ENCODE measurements at places on chromosomes 1 and 21.

- DNase-seq: no peak
Observed at GRCh38 chr1:145892486-145893087, 6.9 kb upstream of the ANKRD35 start.

- DNase-seq: no peak
Observed at GRCh38 chr1:155186794-155187455, 13.3 kb downstream of the TRIM46 start.

- no peak for DNase-seq
Observed at GRCh38 chr1:32998064-32998463, 33.5 kb upstream of the RNF19B start.

GRCh38 chr1:34816778-34817177, 24.0 kb downstream of the GJA4 start:
- no peak for DNase-seq

DNA sequence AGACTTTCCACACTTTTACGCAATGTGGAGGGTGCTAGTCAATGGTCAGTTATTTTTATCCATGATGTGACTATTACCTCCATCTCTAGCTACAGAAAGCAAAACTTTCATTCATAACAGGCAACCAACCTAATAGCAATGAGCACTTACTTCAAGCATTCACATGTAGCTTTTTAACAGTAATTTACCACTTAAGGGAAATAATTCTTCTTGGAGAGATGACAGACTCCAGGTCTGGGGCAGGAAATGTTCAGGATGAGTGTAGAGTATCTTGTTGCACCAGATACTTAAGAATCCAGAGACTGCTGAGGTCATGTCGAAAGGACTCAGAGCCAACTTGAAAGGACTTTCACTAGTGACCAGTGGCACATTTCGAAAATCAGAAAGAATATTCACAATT, 347.6 kb downstream of the CHRM3 start:
- no peak for DNase-seq

DNA sequence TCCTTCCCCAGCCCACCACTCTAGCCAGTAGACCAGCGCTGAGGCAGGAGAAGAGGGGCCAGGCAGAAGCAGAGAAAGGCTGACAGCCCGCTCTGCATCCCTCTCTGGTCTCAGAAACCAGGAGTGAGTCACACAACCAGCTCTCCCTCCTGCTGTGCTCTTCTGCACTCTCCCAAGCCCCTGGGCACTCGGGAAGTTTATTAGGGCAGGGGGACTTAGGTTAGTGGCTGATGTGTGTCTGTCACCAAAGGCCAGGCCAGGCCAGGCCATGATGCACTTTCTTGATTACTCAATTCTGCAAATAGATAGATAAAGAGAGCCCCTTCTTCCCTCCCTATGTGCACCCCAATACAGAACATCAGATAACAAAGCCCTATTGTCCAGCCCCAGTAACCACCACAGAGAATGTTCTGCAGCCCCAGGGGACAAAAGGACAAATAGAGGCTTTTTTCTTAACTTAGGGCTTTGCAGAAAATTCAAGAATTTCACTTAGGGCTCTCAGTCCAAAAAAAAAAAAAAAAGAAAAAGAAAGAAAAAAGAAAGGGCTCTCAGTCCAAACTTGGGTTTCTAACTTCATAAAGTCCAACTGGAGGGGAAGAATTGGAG, 52.9 kb upstream of the CNTN2 start:
- DNase-seq: no peak

DNA sequence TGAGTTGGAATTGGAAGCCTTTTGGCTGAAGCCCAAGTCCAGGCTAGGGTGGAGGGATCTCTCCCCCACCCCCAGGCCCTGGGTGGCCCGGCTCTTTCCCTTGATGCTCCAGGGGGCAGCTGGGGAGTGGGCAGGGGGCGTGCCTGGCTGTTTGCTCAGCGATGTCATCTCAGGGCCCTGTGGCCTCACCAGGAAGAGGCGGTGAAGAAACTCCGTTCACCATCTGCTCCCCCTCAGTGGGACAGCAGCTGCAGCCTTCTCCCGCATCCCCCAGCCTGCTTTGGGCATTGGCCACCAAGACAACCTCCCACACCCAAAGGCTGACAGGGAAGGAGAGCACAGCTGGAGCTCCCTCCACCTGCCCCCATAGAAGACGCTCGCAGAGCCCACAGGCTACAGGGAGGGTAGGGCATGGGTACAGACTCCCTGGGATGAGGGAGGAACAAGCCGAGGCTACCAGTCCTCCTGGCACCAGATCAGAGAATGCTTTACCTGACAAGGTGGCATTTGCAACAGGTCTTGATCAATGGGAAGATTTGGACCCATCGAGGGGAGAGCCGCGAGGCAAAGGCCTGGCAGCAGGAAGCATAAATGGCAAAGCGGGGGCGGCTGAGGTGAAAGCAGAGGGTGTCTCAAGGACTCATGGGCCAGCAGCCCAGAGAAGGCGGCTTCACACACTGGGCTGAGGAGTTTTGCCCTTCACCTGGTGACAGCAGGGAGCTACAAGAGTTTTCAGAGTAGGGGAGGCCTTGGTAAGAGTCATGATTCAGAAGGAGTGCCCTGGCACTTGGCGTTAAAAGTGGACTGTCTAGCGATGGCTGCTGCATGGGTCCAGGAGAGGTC, 6.5 kb upstream of the GUCA2A start:
- no peak for DNase-seq

GRCh38 chr1:187893471-187893870, 1064.7 kb downstream of the PLA2G4A start:
- no peak for DNase-seq

DNA sequence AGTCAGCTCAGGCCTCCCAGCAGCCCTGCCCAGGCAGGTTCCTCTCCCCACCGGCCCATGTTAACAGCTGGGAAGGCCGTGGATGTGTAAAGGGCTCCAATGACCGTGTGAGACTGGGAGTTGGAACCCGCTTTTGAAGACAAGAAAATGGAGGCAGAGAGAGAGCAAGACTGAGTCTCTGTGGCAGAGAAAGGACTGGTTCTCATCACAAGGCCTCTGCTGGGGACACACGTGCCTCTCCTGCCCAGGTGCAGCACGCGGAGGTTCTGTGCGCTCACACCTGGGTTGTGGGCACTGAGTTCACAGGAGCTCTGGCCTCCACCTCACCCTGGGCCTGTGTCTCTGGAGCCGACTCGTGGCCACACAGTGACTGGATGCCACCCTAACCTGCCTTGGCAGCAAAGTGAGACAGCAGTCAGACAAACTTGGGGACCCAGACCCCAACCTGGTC, 27.0 kb downstream of the RUNX3 start:
- DNase-seq: no peak

GRCh38 chr1:10968411-10968826, 44.0 kb upstream of the TARDBP start:
- DNase-seq: no peak

GRCh38 chr1:158830904-158831507, at the start of gene MNDA:
Gene MNDA (plus strand): TSS chr1:158831351. CDS start chr1:158842154, 10,803 bp downstream.
- no peak for DNase-seq

DNA sequence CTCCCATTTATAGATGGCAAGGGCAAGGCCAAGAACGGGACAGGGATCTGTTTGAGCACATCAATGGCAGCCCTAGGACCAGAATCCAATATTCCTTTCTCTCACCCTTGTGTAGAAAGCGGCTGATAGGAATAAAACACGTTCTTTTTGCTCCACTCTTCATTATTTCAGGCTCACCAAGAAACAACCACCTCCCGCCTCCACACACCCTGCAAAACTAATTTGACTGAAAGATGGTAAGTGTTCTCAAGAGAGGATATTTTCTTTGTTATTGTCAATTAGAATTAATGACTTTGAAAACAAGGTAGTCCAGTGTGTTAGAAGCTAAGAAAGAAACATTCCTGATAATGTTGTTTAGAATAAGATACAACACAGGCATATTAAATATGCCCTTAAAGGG, 11.9 kb upstream of the KNCN start:
- DNase-seq: no peak

DNA sequence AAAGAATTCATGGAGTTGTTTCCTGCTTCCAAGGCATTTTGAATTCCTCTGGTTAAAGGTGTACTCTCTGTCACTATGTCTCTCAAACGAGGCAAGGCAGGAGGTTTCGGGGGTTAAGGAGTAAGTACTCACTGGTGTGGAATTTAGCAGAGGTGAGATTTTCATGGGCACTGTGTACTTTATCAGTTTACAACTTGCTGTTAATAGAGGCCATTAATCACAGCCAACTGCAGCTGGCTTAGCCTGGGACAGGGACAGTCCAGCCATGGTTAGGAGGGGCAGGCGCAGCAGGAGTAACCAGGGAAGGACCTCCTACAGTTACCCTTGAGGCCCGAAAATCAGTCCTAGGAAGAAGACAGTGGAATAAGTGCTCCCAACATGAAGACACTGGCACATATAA, 18.1 kb upstream of the TMEM9 start:
- no peak for DNase-seq

DNA sequence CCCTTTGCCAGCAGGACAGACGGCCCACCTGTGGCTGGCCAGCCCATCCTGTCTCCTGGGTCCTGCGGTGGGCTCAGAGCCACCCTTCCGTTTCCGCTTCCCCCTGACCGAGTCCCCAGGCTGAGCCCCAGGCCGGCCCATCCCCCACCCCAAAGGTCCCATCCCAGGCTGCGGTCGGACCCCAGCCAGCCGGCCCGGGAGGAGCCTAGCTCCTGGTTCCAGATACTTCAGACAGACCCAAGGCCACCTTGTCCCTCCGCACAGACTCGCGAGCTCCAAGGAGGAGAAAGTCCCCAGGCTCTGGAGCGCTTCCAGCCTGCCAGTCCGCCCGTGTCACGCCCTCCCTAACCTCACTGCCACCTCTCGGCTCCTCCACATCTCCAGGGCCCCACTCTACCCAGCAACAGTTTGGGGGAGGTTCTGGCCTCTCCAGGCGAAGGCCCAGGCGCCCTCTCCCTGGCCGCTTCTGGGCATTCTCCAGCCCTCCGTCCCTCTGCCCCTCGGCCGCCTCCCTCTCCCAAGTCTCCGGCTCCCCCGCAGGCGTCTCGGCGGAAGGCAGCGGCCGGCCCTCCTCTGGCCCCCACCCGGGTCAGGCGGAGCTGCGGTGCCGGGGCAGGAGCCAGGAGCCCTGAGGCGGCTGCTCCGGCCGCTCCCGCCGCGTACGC, 835 bp downstream of the LRRN2 start:
- DNase-seq: no peak

DNA sequence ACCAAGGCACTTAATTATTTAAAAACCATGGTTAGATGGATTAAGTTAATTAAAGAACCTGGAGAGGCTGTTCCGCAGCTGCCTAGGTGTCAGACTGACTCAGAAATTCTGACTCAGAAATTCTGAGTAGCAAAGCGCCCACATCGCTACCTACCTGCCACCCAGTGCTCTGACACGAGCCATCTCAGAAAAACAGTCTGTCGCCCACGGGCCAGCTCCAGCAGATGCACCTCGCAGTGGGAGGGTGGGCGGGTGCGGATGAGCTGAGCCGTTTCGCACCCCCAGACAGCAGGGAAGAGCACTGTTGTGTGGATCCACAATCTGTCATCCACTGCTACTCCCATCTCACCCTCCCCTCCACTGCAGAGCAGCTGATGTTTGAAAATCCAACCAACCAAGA, 13.5 kb downstream of the KCNK1 start:
- peak; percentile 36 for DNase-seq

GRCh38 chr1:182121787-182122186, 60.3 kb upstream of the ZNF648 start:
- no peak for DNase-seq

DNA sequence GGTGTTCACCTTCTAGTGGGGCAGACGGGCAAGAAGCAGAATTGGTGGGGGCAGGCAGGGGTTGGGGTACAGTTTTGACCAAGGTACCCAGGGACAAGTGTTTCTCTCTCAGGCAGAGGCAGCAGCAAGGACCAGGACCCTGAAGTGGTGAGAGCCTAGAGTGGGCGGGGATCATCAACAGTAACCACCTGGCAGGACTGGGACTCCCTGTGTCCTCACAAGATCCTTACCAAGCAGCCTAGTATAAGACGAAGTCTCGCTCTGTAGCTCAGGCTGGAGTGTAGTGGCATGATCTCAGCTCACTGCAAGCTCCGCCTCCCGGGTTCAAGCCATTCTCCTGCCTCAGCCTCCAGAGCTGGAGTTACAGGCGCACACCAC, 3.2 kb upstream of the NADK start:
- DNase-seq: no peak

- no peak for DNase-seq
Observed at GRCh38 chr21:17911628-17912027, 92.5 kb upstream of the C21orf91 start.

- DNase-seq: no peak
Observed at GRCh38 chr1:79791488-79792218, 785.1 kb upstream of the ADGRL4 start.

- DNase-seq: no peak
Observed at GRCh38 chr1:84758968-84759491, 68.8 kb upstream of the SSX2IP start.

DNA sequence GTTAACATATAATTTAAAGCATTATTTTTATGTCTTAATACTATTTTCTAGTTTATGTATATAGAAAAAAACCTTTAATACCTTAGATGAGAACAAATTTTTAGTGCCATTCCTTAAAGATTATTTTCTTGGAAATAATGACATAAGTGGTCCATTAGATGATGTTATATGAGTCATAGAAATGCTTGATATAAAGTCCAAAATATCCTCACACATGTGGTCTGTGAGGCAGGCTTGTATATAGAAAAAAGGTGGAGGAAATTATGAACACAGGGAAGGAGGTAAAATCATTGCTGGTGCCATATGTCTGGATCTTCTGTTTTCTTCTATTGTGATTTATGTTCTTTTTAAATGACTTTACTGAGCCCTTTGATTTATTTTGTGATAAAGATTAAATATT, 79.3 kb downstream of the MAP3K7CL start:
- DNase-seq: no peak

DNA sequence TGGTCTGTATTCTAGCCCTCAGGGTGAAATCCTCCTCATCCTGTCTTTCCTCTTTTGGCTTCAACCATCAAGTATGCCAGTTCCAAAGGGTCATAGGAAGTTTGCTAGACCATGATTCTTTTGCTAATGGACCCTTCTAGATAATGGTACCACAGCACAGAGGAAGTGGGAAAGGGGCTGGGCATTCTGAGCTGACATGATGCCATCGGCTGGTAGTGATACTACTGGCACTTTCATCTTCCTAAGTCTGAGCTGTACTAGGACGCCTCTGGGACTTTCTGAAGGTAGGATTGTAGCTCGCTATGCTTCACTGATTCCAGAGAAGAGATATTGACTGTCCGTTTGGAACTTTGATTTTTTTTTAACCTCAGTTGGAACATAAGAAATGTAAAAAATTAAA, 11.4 kb downstream of the FASLG start:
- peak; percentile 29 for DNase-seq

GRCh38 chr1:40078512-40079333, 18.3 kb downstream of the PPT1 start:
- peak; percentile 23 for DNase-seq

DNA sequence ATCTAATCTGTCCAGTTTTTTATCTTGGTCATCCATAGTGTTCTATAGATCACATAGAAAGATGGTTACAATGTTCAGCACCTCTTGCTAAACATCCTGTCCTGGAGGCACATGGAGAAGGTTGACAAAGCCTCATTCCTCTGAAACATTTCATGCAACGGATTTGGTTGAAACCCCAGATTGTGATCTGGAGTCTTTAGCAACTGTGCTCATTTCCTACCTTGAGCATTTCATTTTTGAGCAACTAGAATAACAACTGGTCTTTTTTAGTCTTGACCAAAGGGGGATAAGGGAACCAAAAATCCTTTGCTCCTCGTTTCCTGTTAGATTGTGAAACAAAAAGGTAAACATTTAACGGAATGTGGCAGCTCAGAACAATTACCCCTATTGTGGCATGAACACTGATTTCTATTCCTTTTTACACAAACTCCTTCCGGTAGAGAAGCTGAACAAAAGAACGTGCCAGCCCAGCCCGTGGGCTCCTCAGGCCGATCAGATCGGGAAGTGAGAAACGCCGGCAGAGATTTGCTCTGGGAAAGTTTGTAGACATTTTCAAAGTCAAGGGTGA, 94.7 kb upstream of the ERRFI1 start:
- no peak for DNase-seq

GRCh38 chr1:92291372-92291999, 7.3 kb downstream of the GLMN start:
- no peak for DNase-seq

Measured in stimulated activated CD4-positive, alpha-beta T cell treated with anti-CD3 and anti-CD28 coated beads, TNF-alpha, amount 100 ng/mL, for 24 hours (primary cell).